ENCODE measurements at places on chromosomes 3 and 15.

GRCh38 chr3:9703736-9704346 lies at the start of gene CPNE9:
CPNE9 (plus strand) TSS chr3:9703833; CDS start chr3:9703997, 164 bp downstream.
- no peak for DNase-seq

DNA sequence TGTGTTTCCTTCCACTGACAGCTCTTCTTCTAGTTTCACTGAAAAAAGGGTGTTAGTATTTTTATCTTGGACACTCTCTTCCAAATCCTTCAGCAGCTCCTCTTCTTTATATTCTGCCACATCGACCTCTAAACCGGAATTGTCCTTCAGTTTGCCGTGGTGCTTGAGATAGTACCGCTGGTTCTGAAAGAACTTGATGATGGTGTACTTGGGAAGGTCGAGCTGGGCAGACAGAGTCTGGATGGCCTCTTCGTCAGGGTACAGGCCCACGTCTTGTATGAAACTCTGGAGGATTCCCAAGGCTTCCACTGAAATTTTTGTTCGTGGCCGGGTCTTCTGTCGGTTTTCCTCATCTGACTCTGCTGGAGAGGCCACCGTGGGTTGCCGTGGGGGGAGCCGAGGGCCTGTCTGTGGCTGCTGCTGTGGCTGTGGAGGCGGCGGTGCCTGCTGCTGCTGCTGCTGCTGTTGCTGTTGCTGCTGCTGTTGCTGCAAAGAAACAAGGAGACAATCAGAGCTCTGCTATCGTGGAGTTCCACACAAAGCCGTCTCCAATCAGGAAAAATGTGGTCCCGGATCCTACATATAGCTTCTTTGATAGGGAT lies 75.8 kb downstream of the SATB1 start:
- DNase-seq, result no peak

DNA sequence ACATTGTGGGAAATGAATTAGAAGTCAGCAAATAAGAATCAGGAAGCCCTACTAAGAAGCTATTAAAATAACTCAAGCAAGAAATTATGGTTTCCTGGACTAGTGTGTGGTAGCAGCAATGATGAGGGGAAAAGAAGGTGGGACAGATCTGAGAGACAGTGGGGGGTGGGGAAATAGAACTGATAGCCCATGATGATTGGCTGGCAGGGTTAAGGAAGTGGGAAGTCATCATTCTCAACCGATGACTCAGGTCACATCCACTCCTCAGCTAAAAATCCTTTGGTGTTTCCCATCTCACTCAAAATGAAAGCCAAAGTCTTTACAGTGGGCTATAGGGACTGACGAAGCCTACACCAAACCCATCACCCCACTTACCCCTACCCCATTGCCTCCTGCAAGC lies 153.9 kb upstream of the ARHGEF26 start:
- no peak for DNase-seq

DNA sequence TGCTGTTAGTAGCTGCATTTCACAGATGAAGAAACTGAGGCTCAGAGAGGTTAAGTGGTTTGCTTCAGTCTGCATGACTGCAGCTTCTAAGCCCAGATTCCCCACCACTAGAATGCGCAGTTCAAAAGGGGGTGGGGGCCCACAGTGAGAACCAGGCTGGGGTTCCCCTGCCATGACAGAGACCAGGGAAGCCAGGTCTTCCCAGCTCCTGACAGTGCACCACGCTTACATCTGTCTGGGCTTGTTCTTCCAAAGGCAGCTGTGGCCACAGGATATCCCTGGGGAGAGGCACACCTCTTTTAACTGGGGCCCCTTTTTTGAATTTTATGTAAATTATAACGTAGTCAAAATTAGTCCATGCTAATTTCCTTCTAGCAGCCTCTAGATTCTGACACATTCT lies 5.3 kb downstream of the PLEKHO2 start:
- no peak for DNase-seq

- DNase-seq, result no peak
These were observed 93.1 kb downstream of the DNASE1L3 start for GRCh38 chr3:58117561-58118181.

GRCh38 chr3:105806359-105806758 lies 62.5 kb downstream of the CBLB start:
- no peak for DNase-seq

GRCh38 chr3:39668420-39668819 lies 141.0 kb upstream of the MYRIP start:
- no peak for DNase-seq

- no peak for DNase-seq
These were observed 402.2 kb downstream of the EPHB1 start for GRCh38 chr3:135197246-135197645.

- DNase-seq, result no peak
These were observed 24.9 kb upstream of the THRB start for GRCh38 chr3:24519368-24520100.

DNA sequence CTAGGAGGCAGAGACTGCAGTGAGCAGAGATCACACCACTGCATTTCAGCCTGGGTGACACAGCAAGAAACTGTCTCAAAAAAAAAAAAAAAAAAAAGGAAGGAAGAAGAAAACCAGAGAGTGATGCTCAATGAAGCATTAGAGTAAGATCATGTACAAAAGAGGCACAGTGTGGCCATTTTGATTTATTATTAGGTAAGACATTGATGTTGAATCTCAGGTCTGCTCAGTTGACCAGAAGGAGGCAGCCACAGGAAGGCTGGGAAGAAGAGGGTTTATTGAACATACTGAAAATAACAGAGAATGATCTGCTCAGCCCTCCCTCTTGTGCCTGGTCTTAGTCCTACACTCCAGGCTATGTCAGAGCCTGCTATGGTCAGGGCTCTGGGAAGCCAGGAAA lies 15.6 kb downstream of the LRRK1 start:
- no peak for DNase-seq

GRCh38 chr3:45993421-45994027 lies 2.1 kb downstream of the FYCO1 start:
- peak; percentile 89 for DNase-seq

DNA sequence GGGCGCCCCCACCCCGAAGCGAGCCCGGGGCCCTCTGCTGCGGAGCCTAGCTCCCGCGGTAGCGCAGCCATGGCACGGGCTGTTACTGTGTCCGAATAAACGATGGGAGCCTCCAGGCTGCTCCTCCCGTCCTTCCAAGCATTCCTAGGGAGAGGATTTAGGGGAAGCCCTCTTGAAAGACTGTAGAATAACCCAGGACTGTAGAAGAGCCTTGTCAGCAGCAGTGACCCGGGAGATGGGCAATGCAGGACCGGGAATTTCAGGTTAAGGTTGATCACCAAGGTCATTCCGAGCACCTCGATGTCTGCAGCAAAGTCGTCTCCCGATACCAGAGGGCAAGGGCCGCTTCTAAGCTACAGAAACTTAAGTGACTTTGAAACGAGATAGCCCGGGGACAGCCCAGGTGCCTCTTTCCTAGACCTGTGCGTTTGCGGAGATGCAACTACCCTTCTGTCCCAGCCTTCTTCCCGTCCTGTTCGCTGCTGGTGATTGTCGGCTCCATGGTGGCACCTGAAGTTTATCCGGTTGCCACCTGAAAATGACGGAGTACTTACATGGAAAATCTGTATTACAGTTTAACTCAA lies 753 bp upstream of the MYO5A start:
- DNase-seq, result peak; percentile 6

DNA sequence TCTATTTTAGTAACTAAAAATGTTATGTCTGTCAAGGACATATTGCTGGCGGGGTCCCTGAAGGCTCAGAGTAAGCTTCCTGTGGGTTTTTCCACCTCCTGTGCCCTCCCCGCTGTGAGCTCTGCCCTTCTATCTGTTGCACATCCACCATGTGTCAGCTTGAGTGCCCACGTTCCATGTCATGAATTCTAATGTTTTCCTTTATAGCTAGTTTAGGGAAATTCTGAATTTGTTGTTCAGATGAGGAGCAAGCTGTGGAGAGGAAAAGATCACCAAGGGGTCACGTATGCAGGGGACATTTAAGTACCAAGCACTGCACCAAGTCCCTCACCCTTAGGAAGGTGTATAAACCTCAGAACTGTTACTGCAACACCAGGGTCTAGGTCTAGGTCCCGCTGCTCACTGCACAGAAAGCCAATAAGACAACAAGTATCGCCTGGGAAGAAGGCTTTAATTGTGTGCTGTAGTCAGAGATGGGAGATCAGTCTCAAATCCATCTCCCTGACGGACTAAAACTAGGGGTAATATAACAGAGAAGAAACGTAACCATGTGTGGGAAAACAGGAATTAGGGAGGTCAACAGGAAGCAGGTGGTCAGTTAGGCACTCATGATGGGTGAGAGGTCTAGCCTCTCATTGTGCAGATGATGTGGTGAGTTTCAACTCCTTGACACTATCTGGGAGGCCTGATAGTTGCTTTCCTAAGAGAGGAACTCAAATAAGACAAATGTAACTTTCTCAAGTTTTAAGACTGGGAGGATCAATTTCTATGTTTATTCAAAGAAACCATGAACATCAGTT lies 9.7 kb downstream of the GP9 start:
- DNase-seq, result no peak

GRCh38 chr15:68495221-68495950 lies 63.4 kb upstream of the ITGA11 start:
- no peak for DNase-seq

DNA sequence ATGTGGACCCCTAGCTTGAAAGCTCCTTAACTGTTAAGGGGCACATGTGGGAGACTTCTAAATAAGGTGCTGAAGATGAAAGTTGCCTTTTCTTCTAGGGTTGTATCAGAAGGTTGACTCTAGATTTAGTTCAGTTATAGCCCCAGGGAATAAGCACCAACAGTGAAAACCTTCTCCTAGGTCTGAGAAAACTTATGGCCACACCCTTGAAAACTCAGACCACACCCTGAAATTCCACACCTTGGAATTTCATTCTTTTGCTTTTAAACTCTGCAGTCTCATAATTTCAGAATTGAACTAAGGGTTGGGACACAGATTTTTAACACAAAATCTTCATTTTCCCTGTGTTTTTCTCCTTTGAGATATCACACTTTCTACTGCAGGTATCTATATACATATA lies 355.8 kb upstream of the IL12A start:
- no peak for DNase-seq

DNA sequence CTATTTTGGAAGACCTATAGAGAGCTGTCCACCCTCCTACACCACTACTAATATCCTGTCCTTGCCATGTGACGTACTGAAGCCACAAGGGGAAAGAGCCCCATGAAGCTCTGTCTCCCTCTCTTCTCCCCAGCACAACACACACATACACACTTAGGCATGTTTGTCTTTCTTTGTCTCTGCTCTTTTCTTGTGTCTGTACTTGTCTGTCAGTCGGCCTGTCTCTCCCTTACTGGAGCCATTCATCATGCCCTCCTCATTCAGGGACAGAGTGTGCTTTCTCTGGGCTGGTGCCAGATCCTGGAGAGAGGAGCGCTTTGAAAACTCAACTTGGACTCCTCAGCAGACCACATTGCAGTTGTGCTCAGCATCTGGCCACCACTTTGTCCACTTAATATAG lies 47.6 kb downstream of the PSMD6 start:
- DNase-seq, result no peak

DNA sequence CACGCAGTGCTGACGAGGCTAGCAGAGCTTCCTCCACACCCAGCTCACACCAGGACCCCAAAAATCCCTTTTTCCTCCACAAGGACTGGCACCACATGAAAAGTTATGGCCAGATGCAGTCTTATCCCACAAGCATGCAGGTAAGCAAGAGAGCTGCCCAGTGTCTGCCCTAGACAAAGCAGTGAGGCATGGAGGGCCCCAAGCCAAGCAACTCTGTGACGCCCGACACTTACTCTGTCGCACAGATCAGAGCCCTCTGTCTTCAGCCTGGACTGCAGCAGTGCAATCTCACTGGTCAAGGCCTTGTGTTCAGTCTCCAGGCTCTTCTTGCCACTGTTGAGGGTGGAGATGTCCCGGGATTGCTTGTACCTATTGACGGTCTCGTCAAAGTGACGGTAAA lies 28.7 kb downstream of the RPN1 start:
- DNase-seq, result no peak

GRCh38 chr15:38010395-38010794 lies 76.0 kb downstream of the TMCO5A start:
- DNase-seq, result no peak

DNA sequence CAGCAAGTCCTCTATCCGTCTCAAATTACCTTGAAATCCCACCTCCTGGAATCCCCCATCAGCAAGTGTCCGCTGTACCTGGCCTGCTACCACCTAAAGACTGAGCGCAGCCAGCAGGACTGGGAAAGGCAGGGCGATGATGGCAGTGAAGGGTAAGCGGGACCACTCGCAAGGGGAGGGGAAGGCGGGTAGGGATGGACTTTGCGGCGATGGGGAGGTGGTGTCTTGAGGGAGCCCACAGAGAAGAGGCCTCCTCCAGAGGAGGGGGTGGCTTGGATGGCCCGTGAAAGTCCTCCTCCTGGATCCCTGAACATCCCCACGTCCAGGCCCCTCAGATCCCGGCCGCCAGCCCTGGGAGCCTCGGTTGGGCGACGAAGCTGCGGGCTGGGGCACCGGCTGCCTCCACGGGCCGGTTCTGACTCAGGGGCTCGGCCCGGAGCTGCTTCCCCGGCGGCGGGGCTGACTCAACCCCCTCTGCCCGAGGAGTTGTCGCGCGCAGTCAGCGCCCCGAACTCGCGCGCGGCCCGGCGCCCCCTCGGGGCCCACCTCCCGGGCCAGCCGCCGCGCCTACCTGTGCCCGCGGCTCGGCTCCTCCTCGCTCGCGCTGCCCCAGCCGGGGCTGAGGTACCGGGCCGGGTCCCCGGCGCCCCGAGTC lies 512 bp downstream of the LARP6 start:
- DNase-seq, result no peak
